ENCODE measurements at places on chromosomes 6 and 20. TPM values are rescaled to one million over a fixed set of nuclear protein-coding genes. Genes with fewer than 3 reads are reported as not detected.

TMC2 gene
- not detected for total RNA-seq

TFAP2A gene
- 0.21 TPM for total RNA-seq

GRCh38 chr20:35235881-35236280, 9.4 kb downstream of the MMP24 start:
- H3K4me1 ChIP-seq: no peaks in the 10 kb centered on the region
- H3K27me3 ChIP-seq: no peaks in the 10 kb centered on the region
- no peak overlapping the region for H3K27ac ChIP-seq
- DNase-seq: no peak
- H3K36me3 ChIP-seq: peaks cover 16% of the 10 kb centered on the region

SAMD10 gene
- total RNA-seq: 23.7 TPM

TSPYL1 gene
- total RNA-seq: 42.0 TPM

- H3K36me3 ChIP-seq: no peaks in the 10 kb centered on the region
- H3K27ac ChIP-seq: no peak overlapping the region
- no peaks in the 10 kb centered on the region for H3K4me1 ChIP-seq
Measured at GRCh38 chr20:43235998-43236397, 46.3 kb upstream of the PTPRT start.

PSMB9 gene
- total RNA-seq: 302 TPM

IL20RA gene
- total RNA-seq: not detected

CST2 gene
- total RNA-seq: not detected

- H3K36me3 ChIP-seq: no peaks in the 10 kb centered on the region
- DNase-seq: peak; percentile 64
- no peaks in the 10 kb centered on the region for H3K27me3 ChIP-seq
- no peaks in the 10 kb centered on the region for H3K4me1 ChIP-seq
- no peak overlapping the region for H3K4me3 ChIP-seq
- H3K27ac ChIP-seq: no peak overlapping the region
Measured at GRCh38 chr20:41738604-41739206, 120.5 kb upstream of the CHD6 start.

GRCh38 chr6:131594074-131594473, 21.0 kb downstream of the ARG1 start:
- DNase-seq: no peak
- no peak overlapping the region for H3K4me3 ChIP-seq
- no peaks in the 10 kb centered on the region for H3K27me3 ChIP-seq
- H3K4me1 ChIP-seq: no peaks in the 10 kb centered on the region
- H3K36me3 ChIP-seq: peaks cover 51% of the 10 kb centered on the region

- H3K4me3 ChIP-seq: no peak overlapping the region
- H3K36me3 ChIP-seq: peaks cover 3% of the 10 kb centered on the region
- no peak for DNase-seq
- H3K27ac ChIP-seq: no peak overlapping the region
- no peaks in the 10 kb centered on the region for H3K27me3 ChIP-seq
Measured at GRCh38 chr6:166849749-166850183, 106.6 kb downstream of the RNASET2 start.

CST3 gene
- total RNA-seq: 0.29 TPM

DNA sequence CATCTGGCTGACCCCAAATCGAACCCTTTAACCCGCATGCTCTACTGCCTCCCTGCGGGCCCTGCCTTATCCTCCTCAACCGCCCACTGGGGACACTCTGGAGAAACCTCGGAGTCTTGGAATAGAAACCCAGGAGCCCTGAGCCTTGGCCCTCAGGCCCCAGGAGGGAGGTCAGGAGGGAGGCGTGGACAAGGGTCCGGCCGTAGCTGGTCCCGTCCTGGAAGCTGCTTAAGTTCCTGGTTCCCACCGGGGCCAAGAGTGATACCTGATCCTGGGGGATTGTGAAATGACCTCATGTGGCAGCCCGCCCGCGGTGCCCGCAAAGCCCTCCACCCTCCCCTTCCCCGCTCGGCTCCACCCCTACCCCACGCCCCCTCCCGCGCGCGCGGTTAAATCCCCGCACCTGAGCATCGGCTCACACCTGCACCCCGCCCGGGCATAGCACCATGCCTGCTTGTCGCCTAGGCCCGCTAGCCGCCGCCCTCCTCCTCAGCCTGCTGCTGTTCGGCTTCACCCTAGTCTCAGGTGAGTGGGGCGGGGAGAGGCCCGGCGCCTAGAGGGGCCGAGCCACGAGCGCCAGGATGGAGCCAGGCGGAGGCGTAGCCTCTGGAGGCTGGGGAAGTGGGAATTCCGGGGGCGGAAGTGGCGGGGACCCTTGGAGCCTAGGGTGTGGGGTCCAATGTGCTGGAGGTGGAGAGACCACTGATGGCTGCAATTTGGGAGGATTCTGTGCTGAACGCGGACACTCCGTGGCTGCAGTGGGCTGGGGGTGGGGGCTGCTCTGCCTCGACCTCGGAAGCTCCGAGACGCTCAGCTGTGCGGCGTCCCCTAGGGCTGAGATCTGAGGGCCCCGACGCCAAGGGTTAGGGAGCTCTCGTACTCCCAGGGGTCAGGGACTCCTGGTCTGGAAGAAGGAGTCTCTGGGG, at the start of gene WFDC2:
TSS of gene WFDC2 (plus strand) at position 418 of the 926 bp plus-strand sequence. CDS start at position 447, 29 bp downstream.
- no peak within 1 kb of the TSS for H3K27ac ChIP-seq
- H3K36me3 ChIP-seq: no peaks in the 10 kb centered on the region
- DNase-seq: no peak

CSTF1 gene
- 56.6 TPM for total RNA-seq

- no peak overlapping the region for H3K27ac ChIP-seq
- H3K27me3 ChIP-seq: no peaks in the 10 kb centered on the region
- no peak for DNase-seq
- no peak overlapping the region for H3K4me3 ChIP-seq
- no peaks in the 10 kb centered on the region for H3K36me3 ChIP-seq
Measured at GRCh38 chr6:97059473-97059872, 134.9 kb downstream of the KLHL32 start.

GRCh38 chr6:27234576-27234975, 12.9 kb upstream of the PRSS16 start:
- DNase-seq: no peak
- H3K36me3 ChIP-seq: peaks cover 10% of the 10 kb centered on the region

SIGLEC1 gene
- total RNA-seq: 0.07 TPM

SIRPB1 gene
- total RNA-seq: 1.3 TPM

- H3K36me3 ChIP-seq: no peaks in the 10 kb centered on the region
- H3K4me3 ChIP-seq: no peak overlapping the region
- no peak for DNase-seq
- no peaks in the 10 kb centered on the region for H3K4me1 ChIP-seq
- peaks cover 3% of the 10 kb centered on the region for H3K27me3 ChIP-seq
Measured at GRCh38 chr6:39911513-39912125, 22.6 kb downstream of the MOCS1 start.

DNA sequence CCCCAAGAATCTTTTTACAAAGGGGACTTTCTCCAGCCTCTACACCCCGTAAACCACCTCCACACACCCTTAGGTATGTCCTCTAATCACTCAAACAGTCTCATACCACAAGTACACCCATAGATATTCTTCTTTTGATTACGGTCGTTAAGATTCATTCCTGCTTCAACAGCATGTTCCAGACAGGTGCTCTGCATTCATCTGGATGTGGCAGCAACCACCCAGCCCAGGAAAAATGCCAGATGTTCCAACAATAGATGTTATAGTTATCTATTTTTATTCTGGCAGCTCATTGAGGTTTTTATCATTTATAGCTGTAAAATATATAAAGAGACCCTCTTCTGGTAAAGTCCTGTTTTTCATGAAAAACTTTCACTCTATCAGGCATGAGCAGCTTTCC, 60.7 kb downstream of the SIM1 start:
- no peak for DNase-seq
- peaks cover 3% of the 10 kb centered on the region for H3K27me3 ChIP-seq
- H3K27ac ChIP-seq: no peak overlapping the region
- no peaks in the 10 kb centered on the region for H3K4me1 ChIP-seq
- H3K36me3 ChIP-seq: no peaks in the 10 kb centered on the region

SRSF12 gene
- 0.12 TPM for total RNA-seq

GNMT gene
- not detected for total RNA-seq

SLC17A1 gene
- not detected for total RNA-seq

GRCh38 chr6:21886542-21887151, 293.1 kb downstream of the SOX4 start:
- no peak overlapping the region for H3K27ac ChIP-seq
- H3K27me3 ChIP-seq: no peaks in the 10 kb centered on the region
- H3K4me3 ChIP-seq: no peak overlapping the region
- H3K4me1 ChIP-seq: no peaks in the 10 kb centered on the region
- no peak for DNase-seq

DNA sequence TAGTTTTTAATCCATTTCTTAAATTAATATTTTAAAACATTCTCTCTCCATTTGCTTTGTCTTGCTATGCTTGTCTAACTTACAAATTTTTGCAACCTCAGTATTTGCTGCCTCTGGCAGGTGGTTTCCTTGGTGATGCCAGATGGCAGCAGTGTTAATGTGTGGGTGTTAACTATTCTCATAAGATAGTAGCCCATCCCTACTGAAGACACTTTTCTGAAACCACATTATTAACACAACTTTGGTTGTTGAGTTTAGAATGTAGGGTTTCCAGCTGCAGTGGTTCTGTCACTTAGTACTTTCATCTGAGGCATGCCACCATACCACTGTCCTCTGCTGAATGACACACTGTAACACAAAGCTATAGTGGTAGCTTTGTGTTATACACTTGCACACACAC, 75.1 kb downstream of the MYO6 start:
- no peak overlapping the region for H3K27ac ChIP-seq
- no peak overlapping the region for H3K4me3 ChIP-seq
- no peak for DNase-seq
- H3K36me3 ChIP-seq: no peaks in the 10 kb centered on the region
- no peaks in the 10 kb centered on the region for H3K4me1 ChIP-seq
- H3K27me3 ChIP-seq: no peaks in the 10 kb centered on the region

DNA sequence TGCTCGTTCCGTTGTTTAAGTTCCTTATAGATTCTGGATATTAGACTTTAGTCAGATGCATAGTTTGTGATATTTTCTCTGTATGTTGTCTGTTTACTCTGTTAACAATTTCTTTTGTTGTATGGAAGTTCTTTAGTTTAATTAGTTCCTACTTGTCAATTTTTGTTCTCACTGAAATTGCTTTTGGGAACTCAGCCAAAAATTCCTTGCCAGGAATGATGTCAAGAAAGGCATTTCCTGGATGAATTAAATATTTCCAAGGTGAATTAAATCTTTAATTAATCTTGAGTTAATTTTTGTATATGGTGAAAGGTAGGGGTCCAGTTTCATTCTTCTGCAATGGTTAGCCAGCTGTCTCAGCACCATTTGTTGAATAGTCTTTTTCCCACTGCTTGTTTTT, 406.2 kb upstream of the NOX3 start:
- H3K4me3 ChIP-seq: no peak overlapping the region
- H3K36me3 ChIP-seq: peaks cover 1% of the 10 kb centered on the region
- no peak overlapping the region for H3K27ac ChIP-seq
- no peaks in the 10 kb centered on the region for H3K4me1 ChIP-seq
- no peaks in the 10 kb centered on the region for H3K27me3 ChIP-seq

Data from activated CD4-positive, alpha-beta memory T cell treated with anti-CD3 and anti-CD28 coated beads for 36 hours (primary cell).